ENCODE measurements at places on chromosomes 2 and 18.

GRCh38 chr2:85589181-85589580, 5.0 kb downstream of the VAMP5 start:
- no peak for DNase-seq

- DNase-seq, result no peak
Measured at GRCh38 chr2:69637923-69638322, 5.6 kb downstream of the AAK1 start.

GRCh38 chr18:58934356-58934755, 69.7 kb downstream of the ZNF532 start:
- DNase-seq, result no peak

DNA sequence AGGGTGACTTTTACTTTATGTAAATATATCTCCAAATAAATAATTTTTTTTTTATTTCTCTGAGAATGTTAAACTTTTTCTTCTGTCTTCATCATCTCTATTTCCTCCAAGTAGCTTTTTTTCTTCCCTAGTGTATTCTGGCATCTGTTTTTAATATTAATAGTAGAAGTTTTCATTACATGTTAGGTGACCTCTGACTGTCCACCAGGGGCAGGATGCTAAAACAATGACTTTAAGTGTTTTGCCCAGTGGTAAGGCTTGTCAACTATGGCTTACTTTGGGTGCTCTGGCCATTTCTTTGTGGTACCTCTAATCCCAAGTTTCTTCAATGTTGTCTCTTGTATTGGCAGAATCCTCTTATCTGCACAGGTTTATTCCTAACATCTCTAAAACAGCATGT, 127.1 kb downstream of the SRBD1 start:
- DNase-seq, result no peak

- no peak for DNase-seq
Measured at GRCh38 chr18:6273423-6273822, 141.3 kb downstream of the L3MBTL4 start.

GRCh38 chr2:114753145-114753544, 310.7 kb downstream of the DPP10 start:
- DNase-seq, result no peak

- DNase-seq, result no peak
Measured at GRCh38 chr18:3824101-3824500, 374.1 kb downstream of the TGIF1 start.

DNA sequence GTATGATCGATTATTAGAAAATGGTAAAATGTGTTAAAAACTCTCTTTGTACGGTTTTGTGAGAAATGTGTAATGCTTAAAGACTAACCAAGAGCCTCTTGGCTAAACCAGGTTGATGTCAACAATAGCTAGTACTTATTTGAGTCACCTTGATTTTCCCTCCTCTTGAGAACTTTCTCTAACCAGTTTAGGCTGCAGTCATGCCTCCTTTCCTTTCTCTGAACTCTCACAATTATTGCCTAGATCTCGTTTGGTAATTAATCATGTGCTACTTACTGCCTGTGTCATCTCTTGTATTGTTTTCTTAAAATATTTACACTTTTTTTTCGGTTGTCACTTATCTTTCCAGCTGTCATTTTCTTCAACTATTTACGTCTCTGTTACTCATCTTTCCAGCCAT, 1.1 kb upstream of the EPC2 start:
- DNase-seq, result no peak

GRCh38 chr2:239318151-239318611, 82.6 kb downstream of the HDAC4 start:
- DNase-seq, result no peak

DNA sequence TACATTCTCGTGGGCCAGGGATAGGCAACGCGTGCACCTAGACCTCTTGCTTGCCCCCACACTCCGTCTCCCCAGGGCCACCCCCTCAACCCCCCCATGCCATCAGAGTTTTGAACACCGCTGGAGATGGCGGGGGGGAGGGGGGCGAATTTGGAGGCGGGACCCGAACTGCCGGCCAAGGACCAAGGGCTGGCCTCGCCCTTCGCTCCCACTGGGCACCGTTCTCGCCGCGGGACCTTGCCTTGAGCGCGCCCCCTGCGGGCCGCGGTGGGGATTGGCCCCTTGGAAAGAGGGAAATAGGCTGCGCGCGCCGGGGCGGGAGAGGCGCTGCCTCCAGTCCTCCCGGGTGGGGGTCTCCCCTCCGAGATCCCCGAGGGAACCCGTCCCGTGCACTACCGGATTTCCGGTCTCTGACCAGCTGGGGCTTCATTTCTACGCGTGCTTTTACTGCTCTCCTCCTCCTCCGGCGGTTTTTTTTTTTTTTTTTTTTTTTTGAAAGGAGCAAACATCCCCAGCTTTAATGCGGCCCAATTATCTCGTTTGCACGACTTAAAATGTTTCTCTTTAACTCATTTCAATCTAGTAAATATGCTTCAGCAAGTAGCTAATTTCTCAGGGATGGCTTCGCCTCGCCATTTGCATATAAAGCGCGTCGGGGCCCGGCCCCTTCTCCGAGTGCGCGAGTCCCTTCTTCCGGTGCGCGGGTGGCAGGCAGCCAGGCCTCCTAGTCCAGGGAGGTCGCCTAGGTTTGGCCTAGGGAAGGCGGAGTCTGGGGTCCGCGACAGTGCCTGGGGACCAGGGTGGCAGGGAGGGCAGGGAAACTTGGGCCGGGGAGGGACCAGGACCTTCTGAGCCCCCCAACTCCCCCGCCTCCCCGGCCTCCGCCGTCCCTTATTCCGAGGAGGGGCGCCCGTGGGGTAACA, 10.0 kb upstream of the GBX2 start:
- DNase-seq, result no peak

GRCh38 chr2:158457826-158458616, 1.3 kb downstream of the PKP4 start:
- DNase-seq, result peak; percentile 36

DNA sequence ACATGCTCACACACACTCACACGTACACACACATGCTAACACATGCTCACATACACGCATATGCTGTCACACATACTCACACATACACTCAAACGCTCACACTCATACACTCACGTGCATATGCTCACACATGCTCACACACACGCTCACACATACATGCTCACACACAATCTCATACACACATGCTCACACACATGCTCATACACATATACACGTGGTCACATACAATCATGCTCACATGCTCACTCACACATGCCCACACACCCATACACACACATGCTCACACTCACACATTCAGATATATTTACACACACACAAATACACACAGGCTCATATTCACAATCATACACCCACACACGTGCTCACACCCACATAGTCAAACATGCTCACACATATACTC, 17.5 kb upstream of the SALL3 start:
- DNase-seq, result no peak
